ENCODE measurements at places on chromosomes 16 and 17.

- DNase-seq = no peak
These were observed 36.8 kb downstream of the WDR45B start for GRCh38 chr17:82611140-82612058.

DNA sequence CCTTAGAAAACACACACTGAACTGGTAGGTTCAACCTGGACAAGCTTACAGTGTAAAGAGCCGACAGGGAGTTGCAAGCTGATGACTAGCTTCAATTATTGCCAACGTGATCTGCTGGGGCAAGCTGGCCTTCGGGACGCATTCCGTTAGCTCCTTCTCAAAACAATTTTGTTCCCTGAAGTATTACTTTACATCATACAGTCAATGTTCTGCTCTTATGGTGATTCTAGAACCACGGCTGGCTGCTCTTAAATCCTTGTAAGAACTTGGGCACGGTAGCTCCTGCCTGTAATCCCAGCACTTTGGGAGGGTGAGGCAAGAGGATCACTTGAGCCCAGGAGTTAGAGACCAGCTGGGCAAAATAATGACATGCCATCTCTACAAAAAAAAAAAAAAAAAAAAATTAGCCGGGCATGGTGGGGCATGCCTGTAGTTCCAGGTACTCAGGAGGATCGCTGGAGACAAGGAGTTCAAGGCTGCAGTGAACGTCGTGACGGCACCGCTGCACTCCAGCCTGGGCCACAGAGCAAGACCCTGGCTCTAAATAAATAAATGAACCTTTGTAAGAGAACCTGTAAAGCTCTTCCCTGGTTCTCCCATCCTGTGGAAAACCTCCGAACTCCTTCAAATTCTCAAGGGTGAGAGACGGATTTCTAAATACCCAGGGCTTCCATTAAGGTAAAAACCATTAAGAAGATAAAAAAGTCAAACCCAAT lies 2.0 kb downstream of the CDIP1 start:
- no peak for DNase-seq

GRCh38 chr17:82696916-82697807 lies 1.3 kb downstream of the RAB40B start:
- no peak for DNase-seq

DNA sequence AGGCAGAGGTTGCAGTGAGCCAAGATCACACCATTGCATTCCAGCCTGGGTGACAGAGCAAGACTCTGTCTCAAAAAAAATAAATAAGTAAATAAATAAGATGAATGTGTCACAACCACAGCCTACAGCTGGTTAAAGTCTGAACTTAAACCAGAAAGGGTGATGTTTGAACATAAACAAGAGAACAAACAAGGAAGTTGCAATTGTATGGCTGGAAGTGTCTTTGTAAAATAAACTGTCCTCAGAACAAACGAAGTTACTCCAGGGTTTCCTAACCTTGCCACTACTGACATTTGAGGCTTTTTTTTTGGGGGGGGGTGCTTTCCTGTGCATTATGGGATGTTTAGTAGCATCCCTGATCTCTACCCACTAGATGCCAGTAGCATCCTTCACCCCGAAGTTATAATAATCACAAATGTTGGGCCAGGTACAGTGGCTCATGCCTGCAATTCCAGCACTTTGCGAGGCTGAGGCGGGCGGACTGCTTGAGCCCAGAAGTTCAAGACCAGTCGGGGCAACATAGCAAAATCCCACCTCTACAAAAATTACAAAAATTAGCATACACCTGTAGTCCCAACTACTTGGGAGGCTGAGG lies 119.2 kb downstream of the XYLT1 start:
- DNase-seq = no peak

- no peak for DNase-seq
These were observed 4.5 kb downstream of the ZNF423 start for GRCh38 chr16:49851468-49851787.

- no peak for DNase-seq
These were observed 204.1 kb upstream of the NOG start for GRCh38 chr17:56389356-56389755.

DNA sequence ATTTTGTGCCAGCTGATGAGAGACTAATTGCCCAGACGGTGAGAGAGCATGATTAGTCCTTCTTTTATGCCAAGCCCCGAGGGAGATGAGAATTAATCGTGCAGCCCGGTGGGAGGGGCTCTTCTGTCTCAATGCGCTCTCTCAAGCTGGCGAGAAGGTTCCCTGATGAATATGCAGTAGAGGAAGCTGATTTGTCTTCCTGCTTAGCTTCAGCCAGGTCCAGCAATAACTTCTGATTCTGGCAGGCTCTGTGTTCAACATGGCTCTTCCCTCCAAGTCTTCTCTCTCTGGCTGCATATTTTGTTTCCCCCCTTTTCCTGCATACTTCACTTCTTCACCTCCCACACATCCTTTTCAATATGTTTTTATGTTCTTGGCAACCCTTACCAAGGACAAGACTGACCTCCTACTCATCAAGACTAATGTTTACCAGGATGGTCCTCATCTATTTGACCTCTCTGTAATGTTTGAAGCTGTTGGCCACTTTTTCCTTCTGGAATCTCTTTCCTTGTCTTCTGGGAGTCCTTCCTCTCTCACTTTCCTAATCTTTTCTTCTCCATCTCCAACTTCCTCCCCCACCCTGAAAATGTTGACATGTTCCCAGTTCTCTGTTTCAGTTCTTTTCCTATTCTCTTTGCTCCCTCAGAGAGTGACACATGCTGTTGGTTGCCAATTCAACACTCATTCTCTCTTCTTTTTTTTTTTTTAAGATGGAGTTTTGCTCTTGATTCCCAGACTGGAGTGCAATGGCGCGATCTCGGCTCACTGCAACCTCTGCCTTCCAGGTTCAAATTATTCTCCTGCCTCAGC lies 33.1 kb downstream of the ARL4D start:
- DNase-seq = no peak

- no peak for DNase-seq
These were observed 378.1 kb downstream of the HAPSTR1 start for GRCh38 chr16:9469512-9469911.
